ENCODE measurements at places on chromosomes 3 and 15. TPM values are rescaled to one million over a fixed set of nuclear protein-coding genes. Genes with fewer than 3 reads are reported as not detected.

The NDN gene
- 79.7 TPM for polyA plus RNA-seq

The C3orf85 gene
- 16.6 TPM for polyA plus RNA-seq

The ZNF445 gene
- 19.7 TPM for polyA plus RNA-seq

The C3orf33 gene
- 12.1 TPM for polyA plus RNA-seq

The FAM107A gene
- polyA plus RNA-seq = 4.0 TPM

The MAP1A gene
- polyA plus RNA-seq = 8.7 TPM

The GOLGA6L24 gene
- not detected for polyA plus RNA-seq

The MEIS2 gene
- 145 TPM for polyA plus RNA-seq

The PLD1 gene
- 11.2 TPM for polyA plus RNA-seq

The TLR9 gene
- polyA plus RNA-seq = 0.18 TPM

The TRIM42 gene
- polyA plus RNA-seq = not detected

The MOBP gene
- polyA plus RNA-seq = 0.08 TPM

The ERICH6 gene
- 0.50 TPM for polyA plus RNA-seq

The SENP8 gene
- polyA plus RNA-seq = 8.0 TPM

The COLQ gene
- 5.1 TPM for polyA plus RNA-seq

The PCSK6 gene
- 6.5 TPM for polyA plus RNA-seq

The GHRL gene
- 4.0 TPM for polyA plus RNA-seq

The KLHL40 gene
- polyA plus RNA-seq = not detected

The SLC9C1 gene
- polyA plus RNA-seq = 0.80 TPM

The MAP3K13 gene
- polyA plus RNA-seq = 48.0 TPM

The NR2C2 gene
- polyA plus RNA-seq = 36.4 TPM

The TGM5 gene
- not detected for polyA plus RNA-seq

The MUC20 gene
- polyA plus RNA-seq = 18.8 TPM

The ATP13A5 gene
- 0.08 TPM for polyA plus RNA-seq

The DET1 gene
- 15.0 TPM for polyA plus RNA-seq

The ANKRD34C gene
- polyA plus RNA-seq = 0.10 TPM

The FBLN2 gene
- polyA plus RNA-seq = 24.2 TPM

The RAD51 gene
- polyA plus RNA-seq = 13.3 TPM

The SLC6A20 gene
- polyA plus RNA-seq = 0.18 TPM
